H1 (cell line): ENCODE measurements at places on chromosomes 3 and 15. TPM values are rescaled to one million over a fixed set of nuclear protein-coding genes. Genes with fewer than 3 reads are reported as not detected.

- no peak for DNase-seq
- H3K36me3 ChIP-seq = no peaks in the 10 kb centered on the region
- H3K4me1 ChIP-seq = no peaks in the 10 kb centered on the region
- H3K4me3 ChIP-seq = no peak overlapping the region
Measured at GRCh38 chr3:95189348-95189747, 1126.5 kb downstream of the NSUN3 start.

The SAXO2 gene
- total RNA-seq = 3.1 and 3.8 TPM in 2 replicates

DNA sequence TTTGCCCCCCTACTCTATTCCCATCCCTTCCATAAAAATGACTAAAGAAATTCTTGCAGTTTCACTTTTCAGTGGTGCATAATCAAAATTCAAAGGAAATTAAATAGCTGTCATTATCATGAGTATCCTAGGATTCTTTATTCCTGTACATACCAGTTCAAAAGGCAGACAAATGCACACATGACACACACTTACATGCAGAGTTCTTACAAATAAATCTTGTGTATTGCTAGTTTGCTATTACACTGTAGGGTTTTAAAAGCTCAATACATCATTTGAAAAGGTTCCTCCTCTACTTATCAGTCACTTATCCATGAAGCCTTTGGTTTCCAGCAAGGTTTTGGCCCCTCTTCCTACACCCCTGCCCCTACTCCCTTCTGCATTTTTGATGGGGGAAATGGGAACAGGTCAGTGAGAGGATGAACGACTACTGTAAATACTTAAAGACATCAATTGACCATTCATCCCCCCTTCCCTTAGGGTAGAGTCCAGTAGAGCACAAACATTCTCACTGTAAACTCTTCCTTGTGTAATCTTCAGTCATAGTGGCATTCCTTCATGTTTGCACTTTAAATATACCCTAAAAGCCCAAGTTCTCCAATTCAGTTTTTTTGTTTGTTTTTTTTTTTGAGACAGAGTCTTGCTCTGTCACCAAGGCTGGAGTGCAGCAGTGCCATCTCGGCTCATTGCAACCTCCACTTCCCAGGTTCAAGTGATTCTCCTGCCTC lies 92.6 kb downstream of the SUCLG2 start:
- no peak overlapping the region for H3K27ac ChIP-seq
- no peaks in the 10 kb centered on the region for H3K4me1 ChIP-seq
- no peaks in the 10 kb centered on the region for H3K27me3 ChIP-seq
- H3K36me3 ChIP-seq = no peaks in the 10 kb centered on the region
- no peak overlapping the region for H3K4me3 ChIP-seq

- no peak overlapping the region for H3K4me3 ChIP-seq
- DNase-seq = no peak
- no peaks in the 10 kb centered on the region for H3K4me1 ChIP-seq
- H3K27me3 ChIP-seq = no peaks in the 10 kb centered on the region
- no peaks in the 10 kb centered on the region for H3K36me3 ChIP-seq
- no peak overlapping the region for H3K27ac ChIP-seq
Measured at GRCh38 chr3:132189601-132190000, 127.6 kb upstream of the ACP3 start.

DNA sequence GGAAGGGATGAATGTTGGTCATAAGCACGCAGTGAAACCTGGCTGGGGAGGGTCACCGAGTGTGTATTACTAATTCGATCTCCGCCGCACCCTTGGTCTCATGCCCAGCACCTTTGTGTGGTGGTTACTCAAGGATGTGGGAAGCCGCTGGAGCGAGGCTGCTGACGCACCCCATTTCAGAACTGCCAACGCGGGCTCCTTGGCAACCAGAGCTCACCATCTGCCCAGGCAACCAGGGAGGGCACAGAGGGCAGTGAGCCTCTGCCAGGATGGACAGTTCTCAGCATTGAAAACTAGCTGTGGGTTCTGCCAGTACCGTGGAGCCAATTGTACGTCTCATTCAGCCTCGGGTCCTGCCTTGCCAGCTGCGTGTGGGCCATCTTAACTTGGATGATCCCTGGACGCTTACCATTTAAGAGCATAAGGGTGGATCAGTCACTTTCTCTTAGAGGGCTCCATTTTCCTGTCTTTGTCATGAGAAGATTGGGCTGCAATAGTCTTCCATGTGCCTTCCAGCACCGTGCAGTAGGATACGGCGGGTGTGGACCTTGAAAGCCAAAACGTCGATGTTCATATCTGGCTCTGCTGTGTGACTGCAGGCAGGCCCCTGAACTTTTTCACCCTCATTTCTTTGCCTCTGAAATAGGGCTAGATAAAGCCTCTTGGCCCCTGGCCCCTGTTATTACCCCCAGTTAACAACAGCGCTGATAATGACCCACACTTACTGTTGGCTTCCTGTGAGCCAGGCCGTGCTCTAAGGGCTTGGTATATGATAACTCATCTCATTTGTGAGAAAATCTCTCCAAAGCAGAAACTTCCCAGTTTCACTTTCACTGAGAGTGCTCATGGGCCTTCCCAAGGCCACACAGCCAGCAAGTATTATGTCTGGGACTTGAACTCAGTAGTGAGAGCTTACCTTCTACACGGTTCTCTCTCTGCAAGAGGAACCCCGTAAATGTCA lies 238.8 kb downstream of the OPA1 start:
- no peaks in the 10 kb centered on the region for H3K36me3 ChIP-seq
- no peak for DNase-seq
- no peaks in the 10 kb centered on the region for H3K27me3 ChIP-seq
- H3K4me1 ChIP-seq = peaks cover 8% of the 10 kb centered on the region; the same call in 1 of the 2 replicates
- H3K27ac ChIP-seq = no peak overlapping the region

The SLC22A13 gene
- total RNA-seq = 0.41 and 0.54 TPM in 2 replicates

DNA sequence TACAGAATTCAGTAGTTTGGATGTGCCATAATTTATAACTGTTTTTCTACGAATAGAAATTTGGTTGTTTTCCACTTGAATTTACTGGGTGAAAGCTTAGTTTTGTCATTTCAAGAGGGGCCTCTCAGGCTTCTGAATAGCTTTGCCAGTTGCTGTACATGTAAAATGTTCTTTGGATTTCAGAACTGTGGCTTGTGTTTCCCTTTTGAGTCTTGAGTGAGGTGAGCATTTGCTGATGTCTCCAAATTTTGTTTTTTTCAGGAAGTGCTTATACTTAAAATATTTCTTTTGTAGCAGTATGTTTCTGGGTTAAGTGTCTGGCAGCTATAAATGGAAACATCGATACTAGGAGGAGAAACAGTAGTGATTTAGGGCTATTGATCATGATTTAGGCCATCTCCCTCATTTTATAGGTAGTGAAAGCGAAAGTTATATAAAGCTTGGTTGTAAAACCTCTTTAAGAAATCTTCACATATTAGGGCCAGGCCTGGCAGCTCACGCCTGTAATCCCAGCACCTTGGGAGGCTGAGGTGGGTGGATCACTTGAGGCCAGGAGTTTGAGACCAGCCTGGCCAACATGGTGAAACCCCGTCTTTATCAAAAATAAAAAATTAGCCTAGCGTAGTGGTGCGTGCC lies 9.2 kb upstream of the TRAK1 start:
- 0 out of 2 replicates have a peak, but pooled peaks cover 3% of the 10 kb centered on the region for H3K36me3 ChIP-seq
- H3K4me3 ChIP-seq = no peak overlapping the region
- DNase-seq = no peak
- H3K27ac ChIP-seq = no peak overlapping the region
- no peaks in the 10 kb centered on the region for H3K27me3 ChIP-seq

- H3K4me3 ChIP-seq = peak overlapping the region; percentile 35
- peak; percentile 85 for DNase-seq
- no peaks in the 10 kb centered on the region for H3K27me3 ChIP-seq
- peaks cover 12% of the 10 kb centered on the region for H3K4me1 ChIP-seq
Measured at GRCh38 chr3:129343643-129344360, 65.1 kb downstream of the HMCES start.

GRCh38 chr3:124884474-124885101 lies 2.6 kb downstream of the ITGB5 start:
- no peaks in the 10 kb centered on the region for H3K27me3 ChIP-seq
- H3K27ac ChIP-seq = no peak overlapping the region; the same call in 1 of the 2 replicates
- peaks cover 32% of the 10 kb centered on the region for H3K4me1 ChIP-seq

DNA sequence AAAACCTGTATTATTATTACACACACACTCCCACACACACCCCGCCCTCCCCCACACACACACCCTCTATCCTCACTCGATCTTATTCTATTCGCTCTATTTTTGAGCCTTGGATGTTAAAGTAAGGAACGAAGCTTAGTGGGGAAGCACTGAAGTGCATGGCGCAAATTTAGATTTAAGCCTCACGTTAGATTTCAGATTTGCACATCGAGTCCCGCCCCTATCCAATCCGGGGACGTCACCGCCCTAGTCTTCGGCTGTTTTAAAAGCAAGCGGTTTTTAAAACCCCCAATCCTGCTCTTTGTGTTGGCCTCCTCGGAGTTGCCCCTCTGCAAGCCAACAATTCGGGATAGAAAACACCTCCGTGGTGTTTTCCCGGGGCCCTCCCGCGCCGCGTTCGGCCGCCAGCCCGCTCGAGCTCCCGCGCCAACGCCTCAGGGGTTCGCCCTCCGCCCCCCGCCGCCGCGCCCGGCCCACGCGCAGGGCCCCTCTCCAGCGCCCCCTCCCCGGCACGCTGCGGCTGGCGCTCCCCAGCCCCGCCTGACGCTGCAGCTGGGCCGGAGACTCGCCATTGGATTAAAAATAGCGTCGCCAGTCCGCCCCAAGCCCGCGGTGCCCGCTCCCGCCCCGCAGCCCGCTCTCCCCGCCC lies at the start of gene USP13:
Gene USP13, plus strand, starts transcription at position 594 of the 649 bp plus-strand sequence. CDS start 186 bp downstream, outside the sequence.
- no peaks in the 10 kb centered on the region for H3K36me3 ChIP-seq
- H3K27me3 ChIP-seq = no peaks in the 10 kb centered on the region
- no peak for DNase-seq
- H3K27ac ChIP-seq = peak within 1 kb of the TSS; percentile 81
- peaks cover 3% of the 10 kb centered on the region for H3K4me1 ChIP-seq

The PLIN1 gene
- 0.11 TPM in 1 of 2 replicates, not detected in the other for total RNA-seq

DNA sequence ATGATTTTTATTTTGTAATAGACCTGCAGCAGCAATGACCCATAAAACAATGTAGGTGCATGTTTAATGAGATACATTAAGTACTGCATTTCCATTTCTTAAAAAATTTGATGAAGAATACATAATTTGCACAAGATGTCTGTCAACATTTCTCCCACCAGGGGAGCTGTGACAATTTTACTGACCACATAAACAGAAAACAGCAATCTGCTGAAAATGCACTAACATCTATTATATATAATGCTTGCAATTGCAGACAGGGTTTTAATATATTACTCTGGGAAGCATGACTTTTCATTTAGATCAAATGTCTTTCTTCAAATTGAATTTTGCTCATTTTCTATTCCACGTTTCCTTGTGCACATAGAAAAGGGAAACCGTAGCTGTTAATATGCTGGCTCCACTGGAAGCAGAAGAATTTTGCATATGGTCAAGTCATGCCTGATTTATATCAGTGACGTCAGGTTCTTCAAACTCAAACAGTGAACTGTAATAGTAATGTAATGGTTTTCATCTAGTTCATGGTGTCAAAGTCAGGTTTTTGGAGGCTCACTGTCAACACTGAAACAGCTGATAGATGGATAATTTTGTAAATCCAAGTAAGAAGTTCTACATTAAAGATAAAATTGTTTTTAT lies 79.8 kb upstream of the IGF1R start:
- H3K27ac ChIP-seq = no peak overlapping the region
- H3K27me3 ChIP-seq = no peaks in the 10 kb centered on the region
- no peak for DNase-seq
- no peaks in the 10 kb centered on the region for H3K36me3 ChIP-seq
- H3K4me3 ChIP-seq = no peak overlapping the region

The CILP gene
- not detected in 2 replicates for total RNA-seq

The GABRR3 gene
- not detected in 2 replicates for total RNA-seq

The CHRM5 gene
- not detected in 2 replicates for total RNA-seq

- peak; percentile 33 for DNase-seq
- H3K27me3 ChIP-seq = no peaks in the 10 kb centered on the region
Measured at GRCh38 chr3:4824926-4825325, 154.3 kb upstream of the BHLHE40 start.

DNA sequence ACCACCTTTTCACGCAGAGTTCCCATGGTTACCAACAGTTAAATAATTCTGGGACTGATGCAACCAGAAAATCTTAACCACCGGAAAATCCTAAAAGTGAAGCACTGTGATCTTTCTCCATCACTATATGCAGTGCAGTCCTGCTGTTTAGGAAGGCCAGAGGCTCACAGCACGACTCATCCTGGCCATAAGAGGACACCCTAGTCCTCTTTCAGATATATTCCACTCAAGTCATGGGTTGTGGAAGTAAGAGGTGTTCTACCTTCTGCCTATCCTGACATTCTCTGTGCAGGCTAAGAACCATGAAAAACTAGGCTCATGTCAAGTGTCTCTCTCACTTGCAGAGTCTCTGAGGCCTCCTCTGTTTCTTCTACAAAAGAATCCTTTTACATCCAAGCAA lies 67.2 kb downstream of the DHX30 start:
- no peak overlapping the region for H3K4me3 ChIP-seq
- H3K27ac ChIP-seq = no peak overlapping the region
- H3K4me1 ChIP-seq = no peaks in the 10 kb centered on the region
- no peak for DNase-seq
- H3K36me3 ChIP-seq = peaks cover 33% of the 10 kb centered on the region

DNA sequence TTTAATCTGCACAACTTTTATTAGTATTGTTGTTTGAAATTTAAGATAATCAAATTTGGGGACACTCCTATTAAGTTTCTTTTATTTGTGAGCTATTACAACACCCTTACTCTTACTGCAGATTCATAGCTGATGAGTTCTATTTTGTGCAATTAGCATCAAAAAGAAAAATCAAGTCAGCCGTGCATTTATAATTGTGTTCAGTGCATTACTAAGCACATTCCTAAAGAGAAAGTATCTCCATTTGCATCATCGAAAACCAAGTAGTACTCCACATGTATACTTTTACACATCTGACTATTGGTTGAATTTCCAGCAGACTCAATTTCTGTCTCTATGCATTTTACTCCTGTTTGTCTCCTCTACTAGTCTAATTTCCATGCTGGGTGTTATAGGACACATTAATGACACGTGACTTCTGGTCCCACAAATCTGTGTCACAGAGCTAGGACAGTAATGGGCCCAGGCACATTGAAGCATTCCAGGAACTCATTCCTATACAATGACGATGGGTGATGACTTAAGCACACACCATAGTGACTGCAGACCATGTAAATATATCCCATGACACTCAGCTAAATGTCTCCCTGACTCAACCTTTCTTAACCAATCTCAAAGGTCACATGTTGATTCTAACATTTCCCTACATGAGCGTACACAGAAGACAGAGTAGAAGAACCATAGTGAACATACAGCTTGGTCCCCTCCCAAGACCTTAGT lies 477.5 kb downstream of the LPP start:
- no peaks in the 10 kb centered on the region for H3K4me1 ChIP-seq
- H3K4me3 ChIP-seq = no peak overlapping the region
- no peaks in the 10 kb centered on the region; the same call in 1 of the 2 replicates for H3K36me3 ChIP-seq
- DNase-seq = no peak
